Fibroblast of skin of scalp (primary cell): ENCODE measurements at places on chromosomes 2 and 18.
A peak's percentile ranks its signal among the peaks of the same experiment; 100 is the strongest.

DNA sequence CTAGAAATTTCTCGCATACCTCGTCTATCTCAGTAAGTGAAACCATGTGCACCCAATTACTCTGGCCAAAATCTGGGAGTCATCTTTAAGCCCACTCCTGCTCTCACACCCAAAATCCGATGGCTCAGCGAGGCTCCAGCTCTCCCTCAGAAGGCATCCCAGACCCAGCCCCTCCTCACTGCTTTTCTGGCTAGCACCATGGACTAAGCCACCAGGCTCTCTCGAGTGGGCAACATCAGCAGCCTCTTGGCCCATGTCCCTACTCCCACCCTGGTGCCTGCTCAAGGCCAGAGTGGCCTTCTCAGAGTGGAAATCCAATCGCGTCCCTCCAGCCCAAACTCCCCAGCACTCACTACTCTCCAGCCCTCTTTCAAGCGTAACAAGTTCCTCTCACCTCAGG is 27.2 kb downstream of the TNS1 start:
- peak; percentile 42 for DNase-seq

DNA sequence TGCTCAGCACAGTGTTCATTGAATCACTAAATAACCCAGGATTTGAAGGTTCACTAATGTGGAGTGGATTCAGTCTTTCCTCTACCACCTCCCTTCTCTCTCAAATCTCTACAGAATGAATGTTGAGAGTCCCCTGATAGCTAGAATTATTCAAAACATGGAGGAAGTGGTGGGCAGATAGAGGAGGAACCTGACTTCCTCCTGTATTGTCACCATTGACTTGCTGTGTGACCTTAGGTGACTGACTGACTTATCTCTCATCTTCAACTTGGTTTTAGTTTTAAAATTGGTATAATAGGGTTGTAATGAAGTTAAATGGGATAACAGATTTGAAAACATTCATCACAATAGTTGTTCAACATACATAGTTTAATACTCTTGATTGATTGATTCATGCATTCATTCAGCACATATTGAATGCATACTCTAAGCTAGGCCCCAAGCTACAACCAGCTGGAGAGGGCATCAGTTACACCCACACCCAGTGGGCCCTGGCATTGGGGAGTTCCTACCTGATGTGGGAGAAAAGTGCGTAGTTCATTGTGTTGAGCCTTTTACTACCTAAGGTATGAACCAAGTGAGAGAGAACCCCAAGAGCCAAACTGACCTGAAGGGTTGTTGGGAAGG is 96.0 kb downstream of the WDR7 start:
- DNase-seq, result no peak

DNA sequence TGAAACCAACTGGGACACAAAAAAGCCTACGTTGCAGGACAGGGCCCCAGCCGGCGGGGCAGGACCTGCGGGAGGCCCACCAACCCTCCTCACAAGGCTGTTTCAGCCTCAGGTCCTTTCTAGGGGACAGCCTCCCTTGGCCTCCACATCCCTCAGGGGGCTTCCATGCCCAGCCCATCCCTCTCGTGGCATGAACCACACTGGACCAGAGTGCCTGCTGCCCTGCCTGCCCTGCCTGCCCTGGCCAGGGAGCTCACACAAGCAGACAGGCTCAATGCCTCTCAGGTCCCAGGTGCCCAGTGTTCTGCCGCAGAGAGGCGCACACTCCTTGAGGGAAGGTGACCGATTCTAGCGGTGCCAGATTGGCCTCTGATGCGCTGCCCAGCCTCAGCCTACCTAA is 57.4 kb downstream of the HDAC4 start:
- DNase-seq, result no peak

GRCh38 chr2:62431512-62431911 is 74.5 kb downstream of the TMEM17 start:
- DNase-seq, result no peak

DNA sequence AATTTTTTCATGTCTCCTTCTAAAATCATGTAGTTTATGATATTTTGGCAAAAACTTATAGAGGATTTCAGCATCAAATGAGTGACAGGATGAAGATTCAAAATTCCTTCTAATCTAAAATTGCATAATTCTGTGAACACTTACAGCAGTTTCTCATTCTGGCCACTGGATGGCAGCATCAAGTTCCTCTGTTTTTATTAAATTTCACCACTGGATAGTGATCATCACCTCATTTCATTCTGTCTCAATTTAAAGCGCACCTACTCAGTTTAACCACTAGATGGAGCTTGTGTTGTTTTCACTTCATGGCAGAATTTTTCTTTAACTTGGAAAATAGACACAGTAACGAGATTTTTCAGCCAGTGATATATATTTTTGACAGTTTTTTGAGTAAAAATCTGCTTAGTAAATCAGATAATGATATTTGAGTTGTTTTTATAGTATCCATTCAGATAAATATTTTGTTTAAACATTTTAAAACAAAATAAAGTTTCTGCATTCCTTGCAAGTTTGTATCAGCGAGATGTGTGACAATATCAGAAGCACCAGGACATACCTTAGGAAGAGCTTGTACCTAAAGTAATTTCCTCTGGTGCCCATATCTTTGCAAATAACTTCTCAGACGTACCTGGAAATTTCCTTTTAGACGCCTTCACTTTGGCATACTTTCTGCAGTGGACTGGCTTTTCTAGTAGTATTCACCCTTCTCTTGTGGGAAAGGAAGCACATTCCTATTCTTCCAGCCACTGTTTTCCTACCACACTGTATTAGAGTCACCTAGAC is 94.7 kb upstream of the ARHGAP15 start:
- peak; percentile 84 for DNase-seq

- no peak for DNase-seq
Observed at GRCh38 chr2:94759211-94759610, 112.0 kb upstream of the TEKT4 start.

- DNase-seq, result no peak
Observed at GRCh38 chr2:201228912-201229290, 31.4 kb upstream of the CASP8 start.

- no peak for DNase-seq
Observed at GRCh38 chr18:10422731-10423130, 31.7 kb upstream of the APCDD1 start.

GRCh38 chr2:217501887-217502286 is 500.9 kb downstream of the TNS1 start:
- no peak for DNase-seq

- peak; percentile 53 for DNase-seq
Observed at GRCh38 chr2:168849610-168850009, 40.6 kb downstream of the SPC25 start.

DNA sequence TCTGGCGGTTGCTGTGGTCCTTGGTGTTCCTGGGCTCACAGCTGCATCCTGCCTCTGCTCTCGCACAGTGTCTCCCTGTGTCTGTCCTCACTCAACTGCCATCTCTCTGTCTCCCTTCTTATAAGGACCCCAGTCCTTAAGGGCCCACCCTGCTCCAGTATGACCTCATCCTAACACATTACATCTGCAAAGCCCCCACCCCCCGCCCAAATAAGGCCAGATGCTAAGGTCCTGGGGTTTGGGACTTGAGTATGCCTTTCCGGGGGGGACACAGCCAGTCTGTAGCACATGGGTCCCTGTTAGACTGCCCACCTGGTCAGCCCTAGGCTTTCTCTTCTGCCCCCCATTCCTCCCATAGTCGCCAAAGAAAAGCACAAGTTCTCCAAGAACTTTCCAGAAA is 40.7 kb downstream of the FER1L5 start:
- DNase-seq, result no peak

- DNase-seq, result no peak
Observed at GRCh38 chr2:127721978-127722355, 20.7 kb downstream of the SFT2D3 start.

- DNase-seq, result peak; percentile 23
Observed at GRCh38 chr2:149122516-149122915, 84.0 kb downstream of the LYPD6B start.

DNA sequence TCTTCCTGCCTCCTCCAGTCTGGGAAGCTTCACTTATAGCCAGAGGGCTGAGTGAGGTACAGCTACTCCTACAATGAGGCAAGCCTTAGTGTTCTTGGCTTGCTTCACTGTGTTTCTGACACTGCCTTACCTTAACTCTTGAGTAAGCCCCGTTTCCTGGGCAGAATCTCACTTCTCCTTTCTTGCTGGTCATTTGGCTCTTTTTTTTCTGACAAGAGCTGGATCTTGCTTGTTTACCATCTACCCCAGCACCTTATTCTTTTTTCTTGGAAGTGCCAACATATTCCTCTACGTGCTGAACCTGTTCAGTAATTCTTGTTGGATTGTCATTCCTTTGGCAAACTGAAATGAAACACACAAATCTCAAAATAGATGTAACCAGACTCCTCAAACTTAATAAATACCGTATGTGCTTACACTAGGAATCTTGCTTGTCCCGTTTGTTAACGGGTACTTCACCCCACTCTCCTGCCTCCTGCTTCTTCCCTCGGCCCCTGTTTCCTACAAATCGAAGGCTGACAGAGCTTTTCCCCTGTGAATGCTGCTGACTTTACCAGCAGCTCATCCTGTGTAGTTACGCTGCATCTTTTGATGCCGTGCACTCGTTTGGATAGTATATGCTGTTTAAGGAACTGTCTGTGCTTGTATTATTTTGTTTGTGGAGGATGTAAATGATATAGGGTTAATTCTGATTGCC is 132.2 kb downstream of the FMNL2 start:
- DNase-seq, result peak; percentile 37

DNA sequence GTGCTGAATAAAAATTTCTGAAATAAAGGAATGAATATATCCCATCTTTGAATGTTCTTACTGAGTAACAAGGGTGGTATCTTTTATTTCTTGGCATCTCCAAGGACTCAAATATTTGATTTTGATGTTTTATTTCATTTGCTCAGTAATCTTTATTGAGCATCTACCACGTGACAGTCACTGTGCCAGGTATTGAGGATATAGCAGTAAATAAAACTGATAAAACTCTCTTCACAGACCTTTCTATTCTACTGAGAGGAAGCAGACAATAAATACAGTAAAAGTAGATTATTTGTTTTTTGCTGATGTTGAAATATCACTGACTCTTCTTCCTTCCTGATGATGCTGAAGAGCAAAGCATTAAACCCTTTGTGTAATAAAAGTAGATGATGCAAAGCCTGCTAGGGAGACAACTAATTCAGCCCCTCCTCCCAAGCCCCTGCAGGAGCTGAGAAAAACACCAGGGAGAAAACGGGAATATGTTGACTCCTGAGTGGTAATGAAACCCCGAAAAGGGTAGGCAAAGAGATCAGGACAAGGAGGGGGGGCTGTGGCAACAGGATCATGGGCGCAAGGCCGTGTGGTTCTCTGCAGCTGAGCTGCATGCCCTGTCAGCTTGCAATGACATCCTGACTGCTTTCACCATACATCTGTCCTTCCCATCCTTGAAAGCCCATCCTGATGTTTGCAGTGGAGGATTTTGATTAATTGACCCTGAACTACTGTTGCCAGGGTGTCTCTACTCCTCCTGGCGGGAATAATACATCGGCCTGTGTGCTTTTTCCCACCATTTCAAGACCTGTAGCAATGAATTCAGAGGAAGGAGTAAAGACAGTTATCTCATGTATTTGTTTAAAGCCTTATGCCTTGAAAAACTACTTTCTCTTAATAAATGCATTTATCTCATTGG is 117.4 kb downstream of the EML6 start:
- no peak for DNase-seq

- DNase-seq, result no peak
Observed at GRCh38 chr2:104977958-104978357, 59.9 kb upstream of the MRPS9 start.

DNA sequence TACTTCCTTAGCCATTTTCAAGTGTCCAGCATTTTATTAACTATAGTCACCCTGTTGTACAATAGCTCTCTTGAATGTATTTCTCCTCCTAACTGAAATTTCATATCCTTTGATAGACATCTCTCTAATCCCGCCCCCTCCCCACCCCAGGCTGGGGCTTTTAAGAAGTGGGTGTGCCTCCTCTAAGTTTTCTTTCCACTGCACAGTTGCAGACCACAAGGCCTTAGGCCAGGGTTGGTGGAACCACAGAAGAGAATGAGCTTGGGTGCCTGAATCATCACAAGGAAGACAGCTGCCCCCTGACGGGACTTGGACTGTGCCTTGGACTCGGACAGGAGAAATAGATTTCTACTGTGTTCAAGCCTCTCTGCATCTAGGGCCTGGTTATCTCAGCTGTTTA is 193.4 kb downstream of the HAUS1 start:
- DNase-seq, result no peak

DNA sequence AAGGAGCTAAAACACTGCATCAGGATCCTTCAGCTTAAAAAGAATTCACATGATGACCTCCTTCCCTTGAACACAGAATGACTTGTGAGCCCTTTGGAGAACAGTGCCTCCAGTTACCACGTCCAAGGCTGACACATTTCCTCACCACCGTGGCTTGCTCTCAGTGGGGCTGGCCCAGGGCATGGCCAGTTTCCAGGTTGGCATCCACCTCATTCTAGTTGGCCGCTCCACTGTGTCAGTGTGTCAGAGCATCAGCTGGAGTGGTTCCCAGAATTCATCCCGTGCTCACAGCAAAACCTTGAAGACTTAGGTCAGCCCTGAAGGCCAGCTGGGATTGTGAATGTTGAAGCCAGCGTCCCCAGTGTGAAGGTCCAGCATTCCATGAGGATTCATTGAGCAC is 158.5 kb downstream of the INSIG2 start:
- DNase-seq, result no peak

- peak; percentile 47 for DNase-seq
Observed at GRCh38 chr18:28013066-28013465, 163.9 kb downstream of the CDH2 start.

DNA sequence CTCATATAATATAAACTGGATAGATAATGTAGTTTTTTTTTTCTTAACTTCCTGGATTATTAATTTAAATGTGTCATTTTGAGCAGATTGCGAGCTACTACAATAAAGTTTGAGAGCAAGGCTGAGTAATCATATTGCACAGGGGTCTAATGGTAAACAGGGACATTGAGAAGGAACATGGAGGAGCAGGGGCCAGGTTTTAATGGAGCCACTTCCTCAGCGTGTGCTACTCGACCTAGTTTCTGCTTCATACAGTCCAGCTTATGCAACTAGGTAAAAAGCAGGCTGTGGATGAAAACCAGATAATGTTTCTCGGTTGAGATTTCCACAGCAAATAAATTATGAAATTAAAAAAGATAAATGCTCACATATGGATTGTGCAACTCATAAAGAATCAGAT is 1915.7 kb upstream of the CELF4 start:
- DNase-seq, result no peak

DNA sequence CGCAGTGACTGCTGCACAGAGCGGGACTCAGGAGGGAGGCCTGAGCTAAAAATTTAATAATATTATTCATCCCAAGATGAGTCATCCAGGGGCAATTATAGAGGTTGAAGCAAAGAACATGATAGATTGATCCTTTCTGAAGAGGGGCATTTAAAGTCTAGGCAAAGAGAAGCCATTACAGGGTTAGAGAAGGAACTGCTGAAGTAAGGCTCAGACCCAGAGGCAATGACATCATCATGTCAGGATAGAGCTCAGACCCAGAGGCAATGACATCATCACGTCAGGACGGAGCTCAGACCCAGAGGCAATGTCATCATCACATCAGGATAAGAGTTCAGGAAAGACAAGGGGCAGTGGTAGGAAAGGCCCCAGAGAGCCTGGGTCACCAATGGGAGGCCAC is 184.0 kb downstream of the TMEM18 start:
- DNase-seq, result no peak

- DNase-seq, result no peak
Observed at GRCh38 chr2:59658906-59659635, 894.4 kb downstream of the BCL11A start.

- no peak for DNase-seq
Observed at GRCh38 chr2:68721482-68722101, 13.0 kb upstream of the ARHGAP25 start.

GRCh38 chr18:55884498-55884897 is 296.5 kb upstream of the TCF4 start:
- DNase-seq, result no peak
